ENCODE measurements at places on chromosomes 12 and 14.

DNA sequence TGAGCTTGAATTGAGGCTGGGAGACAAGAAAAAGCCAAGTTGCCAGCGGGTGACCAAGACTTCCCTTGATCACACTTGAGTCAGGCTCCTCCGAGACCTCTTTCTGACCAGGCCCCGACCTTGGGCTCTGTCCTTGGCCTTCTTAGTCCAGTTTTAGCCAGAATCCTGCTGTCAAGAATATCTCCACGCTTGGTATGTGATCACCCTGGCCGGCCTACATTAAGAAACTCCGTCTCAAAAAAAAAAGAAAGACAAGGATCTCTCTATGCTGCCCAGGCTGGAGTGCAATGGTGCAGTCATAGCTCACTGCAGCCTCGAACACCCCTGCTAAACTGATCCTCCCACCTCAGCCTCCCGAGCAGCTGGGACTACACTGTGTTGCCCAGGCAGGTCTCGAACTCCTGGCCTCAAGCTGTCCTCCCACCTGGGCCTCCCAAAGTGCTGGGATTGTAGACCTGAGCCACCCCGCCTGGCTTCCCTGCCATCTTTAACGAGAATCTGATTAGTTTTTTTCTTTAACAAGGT is 1.0 kb upstream of the ITPK1 start:
- no peak for DNase-seq

DNA sequence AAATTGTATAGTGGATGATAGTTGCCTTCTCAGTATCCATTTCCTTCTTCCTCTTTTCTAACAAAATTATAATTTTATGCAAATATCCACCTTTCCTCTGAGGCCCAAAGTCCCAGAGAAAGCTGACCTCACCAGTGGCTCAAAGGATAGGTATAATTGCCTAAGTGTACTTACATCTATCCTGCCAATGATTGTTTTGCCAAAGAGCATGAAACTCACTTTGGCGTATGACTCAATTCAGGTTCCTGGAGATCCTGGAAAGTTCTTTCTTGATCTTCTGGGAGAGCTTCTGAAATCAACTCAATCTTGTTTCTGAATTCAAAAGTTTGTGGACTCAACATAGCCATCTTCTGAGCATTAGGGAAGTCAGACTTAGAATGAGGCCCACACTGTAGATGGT is 10.5 kb upstream of the RBM25 start:
- DNase-seq: no peak

- DNase-seq: no peak
These were observed 13.4 kb downstream of the CDK17 start for GRCh38 chr12:96386794-96387193.

- DNase-seq: no peak
These were observed 208.2 kb upstream of the RBM19 start for GRCh38 chr12:114174326-114174725.

DNA sequence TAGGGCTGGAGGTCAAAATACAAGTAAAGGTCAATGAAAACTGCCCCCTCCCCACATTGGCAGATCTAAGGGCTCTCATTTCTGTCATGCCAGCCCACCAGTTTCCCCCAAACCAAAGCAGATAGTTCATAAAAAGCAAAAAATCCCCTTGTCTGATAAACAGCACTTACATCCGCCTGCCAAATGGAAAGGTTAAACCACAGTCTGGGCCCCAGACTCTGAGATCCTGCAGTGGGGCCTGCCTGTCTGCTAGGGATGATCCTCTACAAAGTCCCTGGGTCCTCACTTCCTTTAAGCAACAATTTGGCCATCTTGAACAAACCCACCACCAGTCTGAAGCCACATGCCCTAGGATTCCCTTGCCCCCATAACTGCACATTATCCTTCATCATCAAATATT is 9.7 kb upstream of the RPS26 start:
- no peak for DNase-seq
